ENCODE measurements at places on chromosomes 7 and 10.

- no peak for DNase-seq
These were observed 321.1 kb upstream of the NPVF start for GRCh38 chr7:25549271-25549921.

DNA sequence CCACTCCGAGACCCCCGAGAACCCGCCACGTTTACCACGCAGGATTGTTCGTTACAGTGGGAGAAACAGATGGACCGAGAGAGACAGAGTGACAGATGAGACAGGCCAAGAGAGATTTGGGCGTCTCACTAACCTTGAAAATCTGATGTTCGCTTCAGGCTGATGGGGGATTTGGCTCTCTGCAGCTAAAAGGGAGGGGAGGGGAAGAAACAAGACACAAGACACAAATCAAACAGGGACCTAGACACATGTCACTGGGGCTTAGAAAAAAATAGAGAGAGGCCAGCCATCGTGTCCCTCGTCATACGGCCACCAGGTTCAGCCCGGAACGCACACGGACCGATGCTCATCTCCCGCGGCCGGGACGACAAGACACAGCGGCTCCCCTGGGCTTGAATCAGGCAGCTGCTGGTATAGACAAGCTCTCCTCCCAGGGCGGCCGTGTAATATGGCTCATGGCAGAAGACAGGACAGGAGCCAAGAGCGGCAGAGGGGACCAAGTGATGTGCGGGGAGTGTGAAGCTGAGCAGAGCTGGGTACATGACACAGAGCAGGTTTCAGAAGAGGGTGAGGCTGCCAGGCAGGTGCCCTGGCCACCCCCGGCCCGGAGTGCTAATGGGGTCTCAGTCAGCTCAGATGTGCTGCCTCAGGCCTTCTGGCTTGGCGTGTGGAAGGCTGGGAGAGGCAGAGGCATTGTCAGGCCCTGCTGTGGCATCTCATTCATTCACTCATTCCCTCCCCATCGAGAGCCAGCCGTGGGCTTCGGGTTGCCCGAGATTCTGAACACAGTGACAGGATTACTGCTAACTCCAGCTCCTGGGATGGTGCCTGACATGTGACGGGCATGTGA, 88.5 kb upstream of the GNA12 start:
- DNase-seq: peak; percentile 10

- DNase-seq: no peak
These were observed 1.9 kb downstream of the PLA2G12B start for GRCh38 chr10:72952642-72953158.

DNA sequence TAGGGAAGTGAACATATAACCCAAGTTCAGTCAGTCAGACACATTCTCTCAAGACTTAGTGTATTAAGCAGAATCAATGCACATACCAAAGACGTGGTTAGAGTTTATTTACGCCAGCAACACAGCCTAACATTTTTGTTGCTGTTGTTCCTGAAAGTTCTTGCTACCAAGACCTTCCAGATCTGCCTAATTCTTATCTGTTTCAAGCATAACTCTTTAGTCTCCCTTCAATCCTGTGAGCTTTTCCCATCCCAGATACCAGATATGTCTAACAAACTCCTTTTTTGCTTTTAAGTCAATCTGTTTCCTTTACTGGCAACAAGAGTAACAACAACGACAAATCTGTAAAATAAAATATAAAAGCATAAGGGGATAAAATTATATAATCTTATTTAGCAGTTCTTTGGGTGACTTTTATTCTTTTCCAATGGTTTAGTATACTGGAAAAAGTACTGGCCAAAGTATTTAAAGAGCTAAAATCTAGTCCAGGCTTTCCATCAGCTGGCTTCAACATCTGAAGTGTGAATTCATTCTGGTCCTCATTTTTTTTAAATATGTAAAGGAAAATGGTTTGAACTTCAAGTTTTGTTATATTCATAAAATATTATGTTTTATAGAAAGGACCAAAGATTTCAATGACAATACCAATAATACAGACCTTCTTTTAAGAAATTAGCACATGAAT, 193.8 kb downstream of the IMMP2L start:
- DNase-seq: no peak

DNA sequence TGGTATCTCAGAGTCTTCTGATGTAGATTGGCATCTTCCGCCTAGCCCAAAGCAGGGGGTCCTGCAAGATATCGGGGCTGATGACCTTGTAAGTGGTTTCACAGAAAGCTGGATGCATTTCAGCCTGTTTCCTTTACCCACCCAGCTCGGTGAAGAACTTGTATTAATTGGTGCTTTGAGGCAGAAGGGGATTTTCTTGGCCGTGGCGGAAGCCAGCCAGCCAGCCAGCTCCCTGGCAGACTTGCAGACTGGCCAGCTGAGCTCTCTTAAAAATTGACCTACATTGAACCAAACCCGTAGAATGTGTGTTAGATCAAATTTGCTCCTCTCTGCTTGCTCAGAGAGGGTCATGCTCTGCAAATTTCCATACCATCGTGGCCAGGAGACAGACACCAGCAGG, 218.4 kb downstream of the ADAM12 start:
- no peak for DNase-seq

- DNase-seq: no peak
These were observed 317.0 kb downstream of the DNAJB6 start for GRCh38 chr7:157653827-157654207.

DNA sequence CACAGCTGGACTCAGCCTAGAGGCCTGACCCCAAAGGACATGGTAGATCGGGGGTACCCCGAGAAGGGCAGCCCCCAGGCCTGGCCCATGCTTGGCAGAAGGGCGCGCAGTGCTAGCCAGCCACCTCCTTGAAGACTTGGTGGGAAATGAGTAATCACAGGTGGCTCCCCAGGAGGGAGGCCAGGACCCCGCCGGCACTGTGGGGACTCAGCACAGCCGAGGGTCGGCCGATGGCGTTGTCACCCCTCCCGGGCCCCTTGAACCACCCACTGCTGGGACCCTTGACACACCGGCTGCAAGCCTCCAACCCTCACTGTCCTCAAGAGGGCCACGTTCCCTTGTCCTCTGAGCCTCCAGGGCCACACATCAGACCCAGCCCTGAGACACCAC, 27.7 kb downstream of the ADGRA1 start:
- no peak for DNase-seq

DNA sequence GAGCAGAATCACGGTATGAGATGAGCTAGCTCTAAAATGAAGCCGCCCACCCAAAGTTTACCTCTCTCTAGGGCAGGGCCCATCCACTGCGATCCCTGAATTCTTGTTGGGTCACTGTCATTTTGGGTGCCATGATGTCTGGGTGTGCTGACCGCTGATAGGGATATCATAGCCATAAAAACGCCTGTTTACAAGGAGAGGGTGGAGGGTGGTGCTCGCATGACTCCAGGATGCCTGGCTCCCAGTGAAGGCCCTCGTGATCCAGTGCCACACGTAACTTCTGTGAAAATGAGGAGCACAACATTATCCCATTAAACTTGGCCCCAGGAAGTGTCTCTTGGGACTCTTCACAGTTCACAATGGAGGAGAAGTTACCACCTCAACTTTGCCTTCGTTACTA, 139.5 kb downstream of the TCF7L2 start:
- no peak for DNase-seq

Data from WTC11 (cell line).